Fibroblast of mammary gland (primary cell): ENCODE measurements at places on chromosomes 6 and 20.

DNA sequence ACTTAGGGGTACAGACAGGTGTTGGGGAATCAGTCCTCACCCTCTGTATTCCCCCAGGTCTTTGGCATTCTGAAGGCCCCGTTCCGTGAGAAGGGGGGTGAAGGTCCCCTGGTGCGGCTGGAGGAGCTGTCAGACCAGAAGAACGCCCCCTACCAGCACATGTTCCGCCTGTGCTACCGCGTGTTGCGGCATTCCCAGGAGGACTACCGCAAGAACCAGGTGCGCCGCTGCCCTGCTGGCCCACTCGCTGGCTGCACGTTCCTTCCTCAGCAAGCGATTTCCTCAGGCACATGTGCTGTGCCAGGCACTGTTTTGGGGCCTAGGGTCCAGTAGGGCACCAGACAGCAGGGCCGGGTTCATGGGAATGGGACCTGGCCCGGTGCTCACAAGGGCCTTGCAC is 44.4 kb downstream of the UQCC2 start:
- no peak for DNase-seq

DNA sequence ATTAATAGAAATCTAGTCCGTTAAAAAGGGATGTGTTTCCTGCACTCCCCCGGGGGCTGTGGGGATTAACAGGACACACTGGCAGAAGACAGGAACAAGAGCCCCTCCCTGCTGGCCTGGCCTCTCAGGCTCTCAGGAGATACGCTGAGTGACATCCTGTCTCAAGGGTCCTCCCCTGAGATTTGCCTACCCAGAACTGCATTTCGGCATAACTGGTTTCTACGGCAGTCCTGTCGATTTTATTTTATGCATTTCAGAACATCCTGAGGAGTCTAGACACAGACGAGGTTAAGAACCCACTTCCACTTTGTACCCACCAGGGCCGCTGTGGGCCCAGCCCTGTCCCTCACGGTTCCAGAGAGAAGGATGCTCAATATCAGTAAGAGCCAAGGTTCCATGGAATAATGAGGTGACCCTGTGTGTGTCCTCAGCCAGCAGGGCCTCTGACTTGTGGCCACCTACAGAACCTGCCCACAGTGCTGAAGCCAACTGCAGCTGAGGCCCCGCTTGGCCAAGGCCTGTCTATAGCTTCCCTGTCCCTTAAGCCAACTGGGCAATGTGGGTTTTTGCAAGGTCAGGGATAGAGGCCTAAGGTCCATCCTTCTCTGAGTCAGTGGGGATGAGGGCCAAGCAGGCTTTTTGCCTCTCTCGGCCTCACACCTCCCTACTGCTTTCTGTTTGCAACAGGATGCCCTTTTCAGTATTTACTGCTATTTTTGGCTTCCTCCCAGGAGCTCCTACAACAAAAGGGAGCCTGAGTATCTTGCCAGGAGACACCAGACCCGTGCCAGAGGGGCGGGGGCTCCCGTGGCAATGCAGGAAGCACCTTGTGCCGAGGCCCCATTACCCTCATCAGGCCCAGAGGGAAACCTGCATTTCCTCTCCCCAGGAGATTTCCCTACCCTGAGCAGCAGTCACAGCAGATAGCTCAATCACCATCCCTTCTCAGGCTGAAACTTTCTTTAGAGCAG is 14.7 kb downstream of the UQCC2 start:
- peak; percentile 85 for DNase-seq

GRCh38 chr6:107816818-107817217 is 7.3 kb downstream of the SCML4 start:
- no peak for DNase-seq

- DNase-seq, result no peak
These were observed 126.1 kb downstream of the PXDC1 start for GRCh38 chr6:3625149-3625979.

DNA sequence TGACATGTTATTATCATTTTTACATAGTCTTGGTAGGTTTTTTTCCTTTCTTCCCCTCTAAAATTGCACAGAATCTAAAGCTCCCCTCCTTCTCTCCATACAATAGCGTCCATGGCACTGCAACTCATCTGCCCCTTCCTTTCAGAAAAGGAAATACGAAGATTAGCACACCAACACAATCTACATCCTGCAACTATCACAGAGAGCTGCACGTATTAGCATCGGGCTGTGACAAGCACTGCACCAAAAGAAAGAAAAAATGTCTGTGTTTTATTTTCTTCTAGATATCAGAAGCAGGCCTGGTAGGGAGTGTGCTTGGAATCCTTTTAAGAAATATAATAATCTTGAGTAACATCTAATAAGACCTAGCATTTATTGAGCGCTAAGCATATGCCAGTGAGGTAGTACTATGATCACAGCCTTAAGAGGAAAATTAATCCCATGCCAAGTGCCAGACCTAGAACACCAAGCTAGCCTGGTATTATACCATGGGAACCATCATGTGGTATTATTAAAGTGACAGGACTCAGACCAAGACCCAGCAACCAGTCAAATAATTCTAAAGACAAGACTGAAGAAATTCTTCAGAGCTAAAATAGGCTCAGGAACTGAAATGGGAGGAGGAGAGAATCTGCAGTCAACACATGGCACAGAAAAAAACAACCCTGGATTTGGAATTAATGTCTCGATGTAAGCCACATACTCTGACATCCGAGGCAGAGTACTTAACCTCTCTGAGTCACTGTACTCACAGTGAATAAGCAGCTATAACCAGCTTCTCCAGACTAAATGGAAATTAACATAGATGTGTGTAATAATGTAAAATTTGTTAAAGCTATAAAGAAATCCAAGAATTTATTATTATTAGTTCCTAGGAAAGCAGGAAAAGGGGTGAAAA is 124.3 kb downstream of the IPCEF1 start:
- peak; percentile 12 for DNase-seq

DNA sequence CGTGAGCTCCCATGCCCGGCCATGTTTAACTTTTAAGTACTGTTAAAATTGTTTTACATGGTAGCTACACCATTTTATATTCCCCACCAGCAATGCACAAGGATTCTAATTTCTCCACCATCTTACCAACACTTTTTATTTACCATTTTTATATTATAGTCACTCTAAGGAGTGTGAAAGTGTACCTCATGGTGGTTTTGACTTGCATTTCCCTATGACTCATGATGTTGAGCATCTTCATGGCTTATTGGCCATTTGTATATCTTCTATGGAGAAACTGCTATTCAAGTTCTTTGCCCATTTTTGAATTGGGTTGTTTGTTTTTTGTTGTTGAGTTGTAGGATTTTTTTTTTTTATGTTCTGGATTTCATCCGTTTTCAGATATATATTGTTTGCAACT is 15.6 kb upstream of the BPHL start:
- peak; percentile 23 for DNase-seq

GRCh38 chr20:38406476-38406875 is 28.7 kb downstream of the SNHG17 start:
- DNase-seq, result no peak

- DNase-seq, result peak; percentile 63
These were observed 526.0 kb downstream of the UTRN start for GRCh38 chr6:144811140-144811539.

DNA sequence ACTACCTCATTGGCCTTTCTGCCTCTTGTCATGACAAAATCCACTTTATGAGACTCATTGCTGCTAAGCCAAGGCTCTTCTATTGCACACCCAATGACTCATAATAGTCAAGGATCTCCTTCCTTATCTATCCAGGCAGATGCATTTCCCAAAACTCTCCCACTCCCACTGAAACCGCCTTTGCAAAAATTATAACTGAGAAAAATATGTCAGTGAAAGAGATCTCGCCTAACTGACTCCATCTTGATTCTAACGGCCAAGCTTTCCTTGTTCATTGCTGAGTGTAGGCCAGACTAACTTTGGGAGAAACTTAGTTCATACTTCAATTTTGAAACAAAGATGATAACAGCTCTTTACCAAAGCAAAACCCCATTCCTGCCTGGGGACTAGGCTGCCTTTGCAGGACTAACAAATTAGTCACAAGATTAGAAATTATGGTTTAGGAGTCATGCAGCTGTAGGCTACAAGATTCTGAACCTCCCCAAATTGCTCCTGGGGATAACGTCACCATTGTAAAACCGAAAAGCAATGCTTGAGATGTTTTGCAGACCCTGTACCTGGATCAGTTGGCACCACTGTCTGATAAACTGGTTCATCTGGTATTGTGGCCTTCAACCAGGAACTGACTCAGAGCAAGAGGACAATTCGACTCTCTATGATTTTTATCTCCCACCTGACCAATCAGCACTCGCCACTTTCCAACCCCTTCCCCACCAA is 47.1 kb downstream of the HAO1 start:
- no peak for DNase-seq

GRCh38 chr6:34056305-34057108 is 89.4 kb downstream of the GRM4 start:
- peak; percentile 78 for DNase-seq

- peak; percentile 98 for DNase-seq
These were observed 257.8 kb upstream of the KCNQ5 start for GRCh38 chr6:72363844-72364740.

DNA sequence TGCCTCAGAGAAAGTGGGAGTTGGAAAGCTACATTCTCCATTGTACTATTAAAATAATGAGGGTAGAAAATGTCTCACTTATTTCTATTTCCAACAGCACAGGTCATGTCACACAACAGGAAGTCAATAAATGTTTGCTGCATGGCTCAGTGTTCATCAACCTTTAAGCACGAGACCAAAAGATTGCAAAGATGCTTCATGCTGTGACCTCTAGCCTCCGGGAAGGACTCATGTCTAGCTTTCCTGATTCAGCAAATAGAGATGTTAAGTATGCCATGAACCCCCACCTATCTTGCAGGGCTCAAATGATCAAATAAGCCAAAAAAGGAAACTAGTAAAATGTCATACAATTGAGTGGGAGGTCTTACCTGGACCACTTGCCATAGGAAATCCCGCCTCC is 57.4 kb downstream of the NCOA6 start:
- peak; percentile 56 for DNase-seq

- DNase-seq, result peak; percentile 65
These were observed 97.1 kb upstream of the CEP85L start for GRCh38 chr6:118748311-118749062.

GRCh38 chr6:1558388-1558787 is 51.3 kb upstream of the FOXC1 start:
- peak; percentile 61 for DNase-seq

GRCh38 chr6:42419490-42420280 is 32.0 kb downstream of the TRERF1 start:
- no peak for DNase-seq

GRCh38 chr6:9467741-9468140 is 947.1 kb downstream of the TFAP2A start:
- peak; percentile 70 for DNase-seq

DNA sequence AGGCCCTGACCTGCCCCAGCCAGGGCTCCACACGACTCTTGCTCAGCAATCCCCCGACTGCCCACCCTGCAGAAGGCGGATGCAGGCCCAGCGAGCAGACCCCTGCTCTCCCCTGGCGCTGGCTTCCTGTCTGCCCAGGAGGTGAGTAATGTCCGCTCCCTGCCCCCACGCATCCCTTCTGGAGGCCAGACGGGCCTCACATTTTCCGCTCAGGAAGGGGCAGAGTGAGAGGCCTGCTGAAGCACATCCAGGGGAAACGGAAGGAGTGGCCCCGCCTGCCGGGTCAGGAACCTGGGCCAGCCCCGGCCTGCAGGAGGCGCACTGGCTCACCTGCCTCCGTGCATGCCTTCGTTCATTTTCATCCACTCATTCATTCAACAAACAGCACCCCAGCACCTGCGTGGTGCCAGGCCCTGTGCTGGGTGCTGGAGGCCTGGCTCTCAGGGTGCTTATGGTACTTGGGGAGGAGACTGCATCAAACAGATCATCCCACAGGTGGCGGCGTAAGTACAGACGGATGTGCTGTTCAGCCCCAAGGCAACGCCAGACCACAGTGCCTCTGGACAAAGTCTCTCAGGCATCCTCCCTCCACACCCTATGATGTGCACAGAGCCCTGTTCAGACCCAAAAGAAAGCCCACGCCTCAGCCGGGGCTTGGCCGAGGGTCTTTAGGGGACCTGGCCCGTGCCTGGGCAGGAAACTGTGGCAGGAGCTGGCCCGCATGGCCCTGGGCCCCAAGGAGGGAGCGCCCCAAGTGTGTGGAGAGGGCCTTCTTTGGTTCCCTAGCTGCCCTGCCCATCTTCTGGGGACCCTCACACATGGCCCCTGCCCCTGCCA is 112.1 kb downstream of the ASXL1 start:
- peak; percentile 75 for DNase-seq

DNA sequence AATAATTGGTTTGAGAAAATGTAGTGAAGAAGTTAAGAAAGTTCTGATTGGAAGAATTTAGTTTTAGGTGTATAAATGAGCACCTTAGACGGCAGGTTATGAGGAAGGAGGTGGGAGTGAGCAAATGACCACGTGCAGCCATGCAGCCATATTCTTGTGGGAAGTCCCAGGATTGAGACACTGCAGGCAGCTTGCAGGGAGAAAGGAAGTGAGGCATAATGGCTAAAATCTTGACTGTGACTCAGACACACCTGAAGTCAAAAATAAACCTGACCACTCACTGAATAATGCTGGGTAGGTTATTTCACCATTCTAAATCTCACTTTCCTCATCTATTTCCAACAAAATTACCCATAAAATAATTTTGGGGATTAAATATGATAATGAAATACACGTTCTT is 16.6 kb downstream of the DSE start:
- DNase-seq, result peak; percentile 81

GRCh38 chr6:43707767-43708166 is 20.2 kb upstream of the MRPS18A start:
- DNase-seq, result no peak

DNA sequence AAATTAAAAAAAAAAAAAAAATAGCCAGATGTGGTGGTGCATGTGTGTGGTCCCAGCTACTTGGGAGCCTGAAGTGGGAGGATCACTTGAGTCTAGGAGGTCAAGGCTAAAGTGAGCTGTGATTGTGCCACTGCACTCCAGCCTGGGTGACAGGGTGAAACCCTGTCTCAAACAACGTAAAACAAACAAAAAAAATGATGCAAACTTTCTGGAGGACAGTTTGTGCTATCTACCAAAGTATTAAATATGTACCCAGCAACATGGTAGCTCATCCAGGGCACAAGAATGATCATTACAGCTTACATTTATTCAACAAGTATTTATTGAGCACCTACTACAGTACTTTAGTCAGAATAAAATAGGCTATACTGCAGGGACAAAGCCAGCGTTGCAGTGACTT is 40.4 kb upstream of the PTPN1 start:
- no peak for DNase-seq

- DNase-seq, result no peak
These were observed 410.5 kb downstream of the PTPRT start for GRCh38 chr20:42779216-42779615.

- DNase-seq, result no peak
These were observed 309.1 kb downstream of the SOX4 start for GRCh38 chr6:21902628-21903169.

GRCh38 chr6:14822679-14823078 is 423.2 kb upstream of the JARID2 start:
- peak; percentile 67 for DNase-seq

- no peak for DNase-seq
These were observed 559 bp downstream of the APMAP start for GRCh38 chr20:24991897-24992486.
